ENCODE measurements at places on chromosomes 1 and 21.
A peak's percentile ranks its signal among the peaks of the same experiment; 100 is the strongest.

GRCh38 chr21:32413697-32414578, 1.4 kb downstream of the EVA1C start:
- no peak for DNase-seq

DNA sequence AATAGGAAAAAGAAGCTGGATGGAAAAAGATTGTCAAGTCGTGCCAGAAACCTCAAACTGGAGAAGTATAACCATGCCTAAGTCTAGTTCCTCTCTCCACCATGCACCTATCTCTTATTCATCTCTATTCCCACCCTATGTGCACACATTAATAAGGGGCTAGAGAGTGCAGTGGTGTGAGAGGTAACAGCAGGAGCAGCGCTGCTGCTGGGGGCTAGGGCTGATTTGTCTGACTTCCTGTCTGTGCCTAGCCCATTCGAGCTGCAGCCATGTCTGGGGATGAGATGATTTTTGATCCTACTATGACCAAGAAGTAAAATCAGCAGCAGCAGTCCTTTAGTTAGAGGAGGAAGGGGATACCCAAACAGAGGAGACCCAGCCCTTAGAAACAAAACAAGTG, 43.0 kb downstream of the TRIM33 start:
- no peak for DNase-seq

DNA sequence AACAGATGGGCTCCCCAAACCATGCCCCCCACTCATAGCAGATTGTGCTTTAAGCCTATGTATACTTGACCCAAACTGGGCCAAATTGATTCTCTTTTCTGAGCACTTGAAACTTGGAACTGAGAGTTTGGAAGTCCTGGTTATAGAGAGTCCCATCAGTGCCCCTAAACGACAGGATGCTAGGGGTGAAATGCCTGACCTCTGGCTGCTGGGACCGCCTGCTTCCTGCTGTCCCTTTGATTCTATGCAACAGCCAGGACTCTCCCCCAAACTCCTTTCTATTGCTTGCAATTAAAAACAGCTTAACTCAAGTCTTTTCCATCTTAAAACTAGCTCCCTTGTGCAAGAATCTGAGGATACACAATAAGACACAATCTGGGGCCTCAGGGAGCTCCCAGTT, 4.7 kb downstream of the C1orf210 start:
- DNase-seq: no peak

DNA sequence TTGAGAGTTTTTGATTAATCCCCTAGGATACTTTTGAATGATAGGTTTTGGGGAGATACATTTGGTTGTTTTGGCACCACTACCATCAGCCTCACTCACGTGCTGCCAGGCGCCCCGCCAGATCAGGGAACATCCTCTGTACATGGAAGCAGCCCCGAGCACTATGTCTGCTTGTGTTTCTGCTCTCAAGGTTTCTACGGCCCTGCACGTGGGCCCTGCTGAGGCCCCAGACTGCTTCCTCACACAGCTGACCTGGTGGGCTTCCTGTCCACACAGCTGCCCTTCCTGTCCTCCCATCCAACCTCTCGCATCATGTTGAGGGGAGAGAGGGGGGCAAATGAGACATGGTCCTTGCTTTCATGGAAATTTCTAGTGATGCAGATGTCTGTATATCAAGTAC, 20.0 kb downstream of the ADARB1 start:
- DNase-seq: no peak

GRCh38 chr1:19138331-19138730, 71.7 kb downstream of the UBR4 start:
- DNase-seq: no peak

- DNase-seq: no peak
Measured at GRCh38 chr1:196002906-196003305, 605.3 kb downstream of the KCNT2 start.

DNA sequence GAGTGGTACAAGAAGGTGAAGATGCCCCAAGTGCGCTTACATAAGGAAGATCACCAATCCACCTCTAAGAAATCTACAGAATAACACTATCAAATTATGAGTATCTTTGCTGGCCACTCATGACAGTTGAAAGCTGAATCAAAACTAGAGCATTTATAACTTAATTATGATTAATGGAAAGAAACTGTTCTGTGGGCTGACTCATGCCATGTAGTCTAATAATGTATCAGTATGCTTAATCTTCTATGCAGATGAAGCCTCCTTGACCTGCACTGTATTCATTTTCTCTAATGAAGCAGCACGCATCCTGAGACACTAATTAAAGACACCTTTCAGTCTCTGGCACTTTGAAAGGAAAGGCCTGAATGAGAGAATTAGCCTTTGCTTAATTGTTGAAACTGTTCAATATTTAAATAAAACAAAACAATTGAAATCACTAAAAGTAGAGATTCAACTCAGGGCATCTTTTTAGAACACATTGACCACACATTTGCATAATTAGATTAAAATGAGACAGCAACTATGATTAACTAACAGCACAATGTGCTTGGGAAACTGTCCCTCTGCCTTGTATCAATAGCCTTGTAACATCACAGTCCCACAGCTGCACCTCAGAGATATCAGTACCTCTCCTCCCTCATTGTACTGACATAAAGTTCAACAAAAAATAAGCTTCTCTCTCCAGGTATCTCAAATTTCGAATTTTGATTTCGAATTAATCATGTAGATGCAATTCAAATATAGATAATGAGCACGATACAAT, 105.6 kb downstream of the NTPCR start:
- no peak for DNase-seq

GRCh38 chr1:31760471-31761470, 3.4 kb downstream of the ADGRB2 start:
- DNase-seq: peak; percentile 64

DNA sequence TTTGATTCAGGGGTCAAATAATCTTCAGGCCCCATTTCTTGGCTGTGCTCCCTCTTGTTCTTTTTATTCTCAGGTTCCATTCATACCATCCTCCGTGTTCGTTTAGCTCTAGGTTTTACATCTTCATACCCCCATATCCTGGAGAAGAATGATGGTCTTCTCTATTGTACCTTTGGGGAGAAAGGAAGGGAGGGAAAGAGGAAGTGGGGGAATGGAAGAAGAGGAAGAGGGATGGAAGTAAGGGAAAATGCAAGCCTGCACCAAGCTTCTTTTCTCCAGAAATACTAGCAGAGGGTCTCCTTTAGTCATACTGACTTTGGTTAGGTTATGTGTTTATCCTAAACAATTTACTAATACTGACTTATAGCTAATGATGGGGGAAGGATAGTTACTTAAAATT, 52.4 kb downstream of the FNBP1L start:
- no peak for DNase-seq
